ENCODE measurements at places on chromosomes 16 and 17.

- no peak for DNase-seq
These were observed 5.0 kb upstream of the HOXB9 start for GRCh38 chr17:48630925-48631692.

GRCh38 chr17:76667786-76668453 is 24.4 kb upstream of the ST6GALNAC1 start:
- DNase-seq: no peak

GRCh38 chr16:12531937-12532336 is 271.8 kb downstream of the CPPED1 start:
- no peak for DNase-seq

DNA sequence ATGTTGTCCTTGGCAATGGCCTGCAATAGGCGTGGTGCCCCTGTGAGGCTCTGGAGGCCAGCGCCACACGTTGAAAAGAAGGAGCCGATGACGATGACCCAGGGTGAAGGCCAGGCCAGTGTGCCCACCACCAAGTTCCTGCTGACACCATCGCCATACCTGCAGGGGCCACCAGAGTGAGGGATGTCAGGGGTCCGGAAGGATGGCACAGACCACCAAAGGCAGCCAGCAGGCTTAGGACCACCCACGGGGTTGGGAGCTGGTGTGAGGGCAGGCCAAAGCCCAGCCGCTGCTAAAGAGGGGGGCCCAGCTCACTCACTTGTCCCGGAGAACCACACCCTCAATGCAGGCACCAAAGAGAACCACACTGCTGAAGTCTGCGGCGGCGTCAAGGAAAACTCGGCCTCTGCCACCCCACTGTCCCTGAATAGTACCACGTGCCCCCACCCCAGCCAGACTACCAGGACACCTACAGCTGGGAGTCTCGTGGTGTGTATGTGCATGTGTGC is 6.5 kb upstream of the LCAT start:
- DNase-seq: no peak
